ENCODE measurements at places on chromosomes 4 and X. TPM values are rescaled to one million over a fixed set of nuclear protein-coding genes. Genes with fewer than 3 reads are reported as not detected.

The ETDB gene
- not detected for total RNA-seq

DNA sequence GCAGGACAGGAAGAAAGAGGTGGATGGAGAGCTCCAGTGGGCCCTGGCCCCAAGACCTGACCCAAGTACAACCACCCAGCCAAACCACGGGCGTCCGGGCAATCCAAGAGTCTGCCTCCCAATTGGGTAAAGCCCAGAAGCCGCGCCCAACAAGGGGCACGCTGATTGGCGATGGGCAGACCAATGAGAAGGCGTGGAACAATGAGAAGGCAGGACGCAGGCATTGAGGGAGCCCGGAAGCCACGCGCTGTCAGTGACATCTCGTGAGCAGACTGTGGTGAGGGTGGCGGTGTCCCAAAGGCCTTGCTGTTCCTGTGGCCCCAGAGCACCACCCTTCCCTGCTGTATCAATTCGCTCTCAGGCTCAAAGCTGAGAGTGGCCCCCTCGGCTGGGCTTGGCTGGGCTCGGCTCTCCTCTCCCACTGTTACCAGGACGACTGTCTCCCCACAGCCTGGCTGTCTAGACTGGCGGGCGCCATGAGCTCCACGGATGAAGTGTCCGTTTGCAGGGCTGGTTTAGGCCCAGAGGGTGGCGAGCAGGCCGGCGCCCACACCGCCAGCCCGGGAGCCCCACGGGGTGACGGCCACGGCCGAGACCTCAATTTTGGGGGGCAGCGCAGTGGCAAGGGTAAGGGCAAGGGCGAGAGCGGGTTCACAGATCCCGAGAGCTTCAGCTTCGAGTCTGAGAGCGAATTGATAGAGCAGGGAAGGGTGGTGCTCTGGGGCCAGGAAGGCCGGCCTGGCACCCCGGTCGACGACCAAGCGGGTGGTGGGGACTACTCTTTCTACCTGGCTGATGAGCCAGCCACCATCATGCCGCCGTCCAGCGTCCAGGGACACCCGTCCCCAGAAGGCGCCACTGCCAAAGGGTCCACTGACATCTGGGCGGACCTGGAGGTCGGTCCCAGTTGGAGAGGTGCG is at the start of gene LOC101059915:
Gene LOC101059915, plus strand, starts transcription at position 219 of the 920 bp plus-strand sequence.
- H3K4me3 ChIP-seq: no peak within 1 kb of the TSS
- H3K4me1 ChIP-seq: no peaks in the 10 kb centered on the region
- H3K36me3 ChIP-seq: no peaks in the 10 kb centered on the region
- no peak for DNase-seq
- no peak within 1 kb of the TSS for H3K27ac ChIP-seq

The CFI gene
- total RNA-seq: 0.84 TPM

The TMEM192 gene
- 13.1 TPM for total RNA-seq

The SMR3B gene
- total RNA-seq: not detected

- no peak for DNase-seq
- no peaks in the 10 kb centered on the region for H3K27me3 ChIP-seq
- no peaks in the 10 kb centered on the region for H3K4me1 ChIP-seq
Observed at GRCh38 chr4:128031756-128032384, 29.2 kb upstream of the LARP1B start.

The TKTL2 gene
- not detected for total RNA-seq

- no peaks in the 10 kb centered on the region for H3K27me3 ChIP-seq
- no peaks in the 10 kb centered on the region for H3K4me1 ChIP-seq
- no peak for DNase-seq
- H3K4me3 ChIP-seq: no peak overlapping the region
- H3K27ac ChIP-seq: no peak overlapping the region
Observed at GRCh38 chrX:150887906-150888465, 10.5 kb downstream of the CD99L2 start.

GRCh38 chr4:84856468-84857049 is 109.9 kb downstream of the WDFY3 start:
- H3K27ac ChIP-seq: no peak overlapping the region
- no peak for DNase-seq
- H3K27me3 ChIP-seq: no peaks in the 10 kb centered on the region
- no peak overlapping the region for H3K4me3 ChIP-seq

The MAGEA10 gene
- total RNA-seq: not detected

DNA sequence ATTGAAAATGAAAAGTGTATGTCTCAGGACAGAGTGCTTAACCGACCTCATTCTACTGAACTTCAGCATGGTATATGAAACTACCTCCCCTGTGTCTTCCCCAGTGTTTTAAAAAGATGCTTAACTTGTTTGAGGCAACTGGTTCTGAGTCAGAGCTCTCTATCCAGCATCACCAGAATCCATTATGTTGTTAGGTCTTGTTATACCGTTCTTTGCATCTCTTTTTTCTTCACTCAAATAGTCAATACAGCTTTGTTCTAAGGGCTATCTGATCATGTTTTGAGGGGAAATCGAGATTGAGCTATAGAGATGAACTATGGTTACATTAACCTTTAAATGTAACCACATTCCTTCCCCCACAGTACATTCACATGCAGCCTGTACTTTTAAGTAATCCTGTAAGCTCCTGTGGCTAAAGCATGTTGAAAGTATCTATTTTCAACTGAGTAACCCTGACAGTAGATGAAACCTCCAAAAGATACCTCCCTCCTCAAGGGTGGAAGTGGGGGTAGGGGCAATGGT is 514.4 kb downstream of the RPA4 start:
- no peaks in the 10 kb centered on the region for H3K36me3 ChIP-seq
- no peaks in the 10 kb centered on the region for H3K4me1 ChIP-seq
- H3K27ac ChIP-seq: no peak overlapping the region
- H3K4me3 ChIP-seq: no peak overlapping the region

DNA sequence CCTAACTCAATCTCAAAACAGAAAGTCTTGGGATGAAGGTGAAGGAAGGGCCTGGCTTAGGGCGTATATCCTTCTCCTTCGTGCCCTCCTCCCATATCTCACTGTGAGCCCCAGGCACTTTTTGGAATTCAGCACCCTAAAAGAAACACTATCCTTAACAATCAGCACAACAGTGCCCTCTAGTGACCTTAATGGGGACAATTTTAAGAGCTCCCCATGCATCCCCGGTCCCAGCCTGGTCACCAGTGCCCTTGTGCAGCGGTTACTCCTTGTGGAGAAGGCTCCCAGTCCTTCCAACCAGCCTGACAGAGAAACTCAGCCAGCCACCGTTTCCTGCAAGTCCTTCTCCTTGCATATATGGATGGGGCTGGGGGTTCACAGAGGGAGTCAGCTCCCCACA is 4.2 kb downstream of the PAK3 start:
- peak; percentile 10 for DNase-seq
- H3K4me3 ChIP-seq: no peak overlapping the region
- no peaks in the 10 kb centered on the region for H3K36me3 ChIP-seq
- no peaks in the 10 kb centered on the region for H3K27me3 ChIP-seq

- H3K4me1 ChIP-seq: no peaks in the 10 kb centered on the region
- H3K27ac ChIP-seq: no peak overlapping the region
- no peak for DNase-seq
- no peaks in the 10 kb centered on the region for H3K36me3 ChIP-seq
Observed at GRCh38 chr4:105306158-105306781, 159.6 kb downstream of the TET2 start.

The HTN3 gene
- total RNA-seq: not detected

GRCh38 chr4:159770969-159771368 is 668.1 kb downstream of the RAPGEF2 start:
- no peak for DNase-seq
- no peak overlapping the region for H3K27ac ChIP-seq
- H3K27me3 ChIP-seq: no peaks in the 10 kb centered on the region
- H3K4me3 ChIP-seq: no peak overlapping the region
- no peaks in the 10 kb centered on the region for H3K36me3 ChIP-seq

DNA sequence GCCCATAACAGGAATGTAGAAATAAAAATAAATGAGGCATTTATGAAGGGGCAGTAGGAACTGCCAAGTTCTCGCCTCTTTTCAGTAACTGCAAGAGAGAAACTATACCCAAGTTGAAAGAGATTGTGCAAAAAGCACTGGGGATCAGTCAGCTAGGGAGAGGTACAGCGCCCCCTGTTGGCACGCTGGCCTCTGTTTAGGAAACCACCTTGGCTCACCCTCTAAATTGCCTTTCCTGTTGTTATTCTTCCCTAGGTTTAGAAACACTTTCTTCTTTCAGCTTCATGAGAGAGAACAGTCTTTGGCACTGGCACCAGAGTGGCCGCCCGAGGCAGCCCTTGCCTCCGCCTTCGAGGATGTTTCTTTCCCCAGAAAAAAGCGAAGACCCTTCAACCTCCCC is 348.5 kb downstream of the MID1IP1 start:
- H3K27me3 ChIP-seq: no peaks in the 10 kb centered on the region
- H3K27ac ChIP-seq: no peak overlapping the region
- H3K36me3 ChIP-seq: no peaks in the 10 kb centered on the region
- no peak overlapping the region for H3K4me3 ChIP-seq
- DNase-seq: no peak
- no peaks in the 10 kb centered on the region for H3K4me1 ChIP-seq

The CSAG2 gene
- not detected for total RNA-seq

- no peaks in the 10 kb centered on the region for H3K27me3 ChIP-seq
- DNase-seq: peak; percentile 92
- peak overlapping the region; percentile 41 for H3K4me3 ChIP-seq
- H3K27ac ChIP-seq: peak overlapping the region; percentile 84
Observed at GRCh38 chr4:38857354-38858096, 908 bp upstream of the TLR6 start.

The RBM3 gene
- 233 TPM for total RNA-seq

GRCh38 chr4:164977243-164978164 is at the start of gene TRIM61:
Gene TRIM61, minus strand, starts transcription at chr4:164977657. Its CDS starts 7,655 bp downstream, at chr4:164970002.
- no peaks in the 10 kb centered on the region for H3K36me3 ChIP-seq
- H3K4me1 ChIP-seq: no peaks in the 10 kb centered on the region
- no peak for DNase-seq
- no peak within 1 kb of the TSS for H3K27ac ChIP-seq
- no peak within 1 kb of the TSS for H3K4me3 ChIP-seq

GRCh38 chr4:156949373-156949814 is 22.2 kb downstream of the PDGFC start:
- no peak for DNase-seq

DNA sequence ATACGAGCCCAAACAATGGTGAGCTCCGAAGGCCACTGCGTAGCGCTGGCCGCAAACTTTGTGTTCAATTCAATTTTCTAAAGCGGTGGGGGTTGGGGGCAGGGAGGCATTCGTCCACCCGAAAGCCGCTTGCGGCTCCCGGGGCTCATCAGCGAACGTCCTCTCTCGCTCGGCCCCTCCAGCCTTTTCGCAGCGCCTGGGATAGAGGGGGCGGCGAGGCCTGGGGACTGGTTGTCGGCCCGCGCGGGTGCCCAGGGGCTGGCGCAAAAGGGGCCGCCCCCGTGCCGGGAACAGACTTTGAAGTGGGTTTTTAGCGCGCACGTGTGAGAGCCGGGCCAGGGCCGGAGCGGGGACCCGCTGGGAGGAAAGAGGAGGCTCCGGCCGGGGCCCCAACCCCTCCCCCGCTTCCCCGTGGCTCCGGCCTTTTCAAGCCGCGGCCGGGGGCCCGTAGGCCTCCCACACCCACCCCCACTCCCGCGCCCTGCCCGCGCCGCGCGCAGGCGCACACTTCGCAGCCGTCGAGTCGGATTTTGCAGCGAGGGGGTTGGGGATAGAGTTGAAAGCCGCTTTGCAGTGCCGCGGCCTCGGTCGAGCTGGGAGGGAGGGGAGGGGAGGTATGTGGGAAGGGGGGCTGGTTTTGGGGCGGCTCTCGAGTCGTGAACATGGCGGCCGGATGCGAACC is 8.3 kb downstream of the ZIC3 start:
- no peaks in the 10 kb centered on the region for H3K4me1 ChIP-seq
- H3K36me3 ChIP-seq: no peaks in the 10 kb centered on the region
- H3K4me3 ChIP-seq: no peak overlapping the region
- no peak overlapping the region for H3K27ac ChIP-seq
- no peak for DNase-seq

DNA sequence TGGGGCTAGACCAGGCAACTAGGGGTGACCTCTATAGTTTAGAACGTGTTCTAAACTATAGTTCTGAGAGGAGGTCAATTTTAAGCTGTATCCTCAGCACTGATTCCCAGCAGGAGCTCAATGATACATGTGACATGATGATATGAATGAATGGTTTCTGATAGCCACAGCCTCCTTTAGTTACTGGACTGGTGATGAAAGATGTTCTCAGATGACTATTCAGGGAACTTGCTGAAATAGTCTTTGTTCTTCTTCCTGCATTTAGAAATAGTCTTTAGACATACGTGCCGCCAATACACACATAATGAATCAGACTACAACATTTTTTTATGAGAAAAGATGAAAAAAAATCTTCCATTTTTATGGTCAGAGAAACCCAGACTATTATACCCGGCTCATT is 116.3 kb upstream of the TMEM150C start:
- no peaks in the 10 kb centered on the region for H3K4me1 ChIP-seq
- no peak for DNase-seq
- no peak overlapping the region for H3K4me3 ChIP-seq
- H3K27me3 ChIP-seq: no peaks in the 10 kb centered on the region
- no peak overlapping the region for H3K27ac ChIP-seq

DNA sequence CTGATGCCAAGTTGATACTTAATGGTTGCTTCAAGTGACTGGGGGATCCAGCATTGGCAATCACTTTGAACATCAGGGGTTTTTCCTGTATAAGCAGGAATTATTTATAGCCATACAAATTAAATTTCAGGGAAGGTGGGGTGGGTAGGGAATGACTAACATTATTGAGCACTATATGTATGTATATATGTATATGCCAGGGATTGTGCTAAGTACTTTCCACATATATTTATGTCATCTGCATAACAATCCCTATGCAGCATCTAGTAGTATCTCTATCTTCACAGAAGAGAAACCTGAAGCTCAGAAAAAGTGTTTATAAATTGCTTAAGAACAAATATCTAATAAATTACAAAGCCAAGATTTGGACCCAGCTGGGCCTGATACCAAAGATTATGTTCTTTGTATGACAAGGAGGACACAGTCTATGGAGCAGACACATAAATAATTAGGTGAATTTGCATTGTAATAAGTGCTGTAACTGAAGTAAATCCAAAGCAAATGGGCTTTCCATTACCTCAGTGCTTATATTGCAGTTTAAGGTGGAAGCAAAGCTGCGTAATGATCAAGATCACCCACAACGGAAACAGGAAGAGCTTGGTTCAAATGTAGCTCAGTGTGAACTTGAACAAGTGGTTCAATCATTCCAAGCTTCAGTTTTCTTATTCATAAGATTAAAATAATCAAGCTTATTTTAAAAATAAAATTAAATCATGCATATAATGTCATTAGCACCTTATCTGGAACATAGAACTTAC is 18.9 kb upstream of the RASGEF1B start:
- no peaks in the 10 kb centered on the region for H3K27me3 ChIP-seq
- H3K4me3 ChIP-seq: no peak overlapping the region
- no peaks in the 10 kb centered on the region for H3K4me1 ChIP-seq

The FAM13A gene
- total RNA-seq: 17.2 TPM

The RAB9A gene
- 23.9 TPM for total RNA-seq

DNA sequence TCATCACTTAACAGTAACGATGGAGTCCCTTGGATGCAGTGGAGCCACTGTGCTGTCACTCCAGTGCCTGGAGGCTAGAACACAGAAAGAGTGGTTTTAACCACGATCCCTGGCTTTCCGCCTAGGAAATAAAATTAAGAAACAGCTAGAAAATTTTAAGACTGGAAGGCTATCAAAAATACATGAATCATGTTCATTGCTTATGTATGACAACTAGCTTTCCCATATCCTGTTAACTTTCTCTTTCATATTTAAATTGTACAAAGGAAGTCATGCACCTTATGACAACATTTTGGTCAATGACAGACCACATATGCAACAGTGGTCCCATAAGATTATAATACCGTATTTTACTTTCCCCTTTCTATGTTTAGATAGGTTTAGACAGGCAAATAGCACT is 115.1 kb downstream of the GALNTL6 start:
- no peak overlapping the region for H3K27ac ChIP-seq
- no peak for DNase-seq
- no peaks in the 10 kb centered on the region for H3K4me1 ChIP-seq
- no peaks in the 10 kb centered on the region for H3K36me3 ChIP-seq

The SLC34A2 gene
- 2.2 TPM for total RNA-seq

The KCNE5 gene
- total RNA-seq: not detected

The CLDN34 gene
- not detected for total RNA-seq

The TCP11X1 gene
- not detected for total RNA-seq

All from HCT116 (cell line).